ENCODE measurements at places on chromosomes 5 and 9.

DNA sequence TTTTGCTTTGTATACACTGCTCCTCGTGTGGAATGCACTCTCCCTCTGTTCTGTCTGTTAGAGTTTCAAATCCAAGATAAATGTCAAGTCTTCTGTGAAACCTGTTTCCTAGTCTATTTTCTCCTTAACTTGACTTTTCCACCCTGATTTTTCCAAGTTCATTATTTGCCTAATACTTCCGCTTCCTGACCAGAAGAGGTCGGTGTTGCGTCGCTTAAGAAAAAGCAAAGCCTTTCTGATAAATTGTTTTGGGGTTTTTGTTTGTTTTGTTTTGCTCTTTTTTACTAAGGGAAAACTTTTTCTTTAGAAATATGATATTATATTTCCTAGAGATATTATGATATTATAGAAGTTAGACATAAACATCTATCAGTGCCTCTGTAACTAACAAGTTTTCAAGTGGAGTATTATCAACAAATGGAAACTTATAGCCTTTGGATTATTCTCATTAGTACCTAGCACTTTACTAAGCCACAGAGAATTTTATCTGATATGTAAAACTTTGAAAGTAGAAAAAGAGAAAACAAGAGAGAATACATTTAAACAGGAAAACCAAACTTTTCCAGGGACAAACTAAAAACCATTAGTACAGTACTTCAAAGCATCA lies 55.8 kb downstream of the PHAX start:
- DNase-seq = no peak

DNA sequence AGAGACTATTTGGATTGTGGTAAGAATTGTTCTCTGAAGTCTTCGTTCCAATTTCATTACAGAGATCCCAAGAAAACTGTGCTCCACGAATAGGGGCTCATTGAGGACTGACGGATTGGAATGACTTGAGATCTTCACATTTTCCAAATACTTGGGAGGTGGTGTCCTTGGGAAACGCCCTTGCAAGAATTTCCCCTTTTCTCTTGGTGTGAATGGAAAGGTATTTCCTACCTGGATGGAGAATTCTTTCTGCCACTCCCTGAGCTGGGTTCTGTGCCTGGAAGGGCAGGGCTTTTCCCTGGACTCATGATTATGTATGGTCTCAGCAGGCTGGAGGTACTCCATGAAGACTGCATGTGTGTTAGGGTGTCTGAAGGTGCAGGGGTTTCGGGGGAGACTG lies 53.9 kb downstream of the SNX18 start:
- no peak for DNase-seq

DNA sequence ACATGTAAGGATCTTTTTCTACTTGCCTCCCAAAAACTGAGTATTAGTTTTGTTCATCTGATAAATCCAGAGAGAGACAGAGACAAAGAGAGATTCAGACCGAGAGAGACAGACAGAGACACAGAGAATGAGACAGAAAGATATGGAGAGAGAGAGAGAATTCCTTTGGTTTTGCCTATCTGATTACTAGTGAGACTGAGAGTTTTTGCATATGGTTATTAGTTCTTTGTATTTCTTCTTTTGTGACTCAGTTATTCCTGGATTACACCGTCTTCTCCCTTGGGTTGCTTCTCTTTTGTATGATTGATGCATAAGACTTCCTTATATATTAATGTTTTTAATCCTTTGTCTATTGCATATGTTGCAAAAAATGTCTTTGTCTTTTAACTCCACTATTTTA lies 91.2 kb upstream of the SPATA31C2 start:
- DNase-seq = no peak

DNA sequence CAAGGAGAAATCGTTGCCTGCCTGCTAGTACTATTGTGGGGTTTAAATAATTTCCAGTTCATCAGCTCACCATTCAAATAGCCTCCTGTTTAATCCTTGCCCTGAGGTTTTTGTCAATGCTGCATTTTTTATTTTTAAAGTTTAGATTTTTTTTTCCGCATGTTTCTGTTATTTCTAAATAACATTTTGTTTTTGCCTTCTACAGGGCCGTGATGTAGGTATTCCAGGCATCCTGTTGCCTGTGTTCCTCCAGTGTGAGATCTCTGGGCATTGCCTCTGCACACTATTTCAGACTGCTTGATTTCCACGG lies 124.3 kb downstream of the HSD17B3 start:
- DNase-seq = no peak

DNA sequence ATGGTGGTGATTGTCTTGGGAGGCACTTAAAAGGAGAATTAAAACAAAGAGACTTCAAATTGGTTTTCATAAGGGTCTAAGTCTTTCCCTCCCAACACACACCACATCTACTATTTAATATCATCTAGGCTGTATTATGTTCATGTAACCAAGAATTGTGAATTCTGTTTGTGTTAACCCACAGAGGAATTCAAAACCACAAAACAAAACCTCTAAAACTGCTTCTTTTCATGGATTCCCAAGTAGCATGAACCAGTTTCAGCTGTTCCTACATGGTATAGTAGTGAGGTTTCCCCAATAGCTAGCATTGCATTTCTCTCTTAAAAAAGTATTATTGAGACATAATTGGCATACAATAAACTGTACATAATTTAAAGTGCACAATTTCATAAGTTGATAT lies 283.8 kb downstream of the CD180 start:
- no peak for DNase-seq

DNA sequence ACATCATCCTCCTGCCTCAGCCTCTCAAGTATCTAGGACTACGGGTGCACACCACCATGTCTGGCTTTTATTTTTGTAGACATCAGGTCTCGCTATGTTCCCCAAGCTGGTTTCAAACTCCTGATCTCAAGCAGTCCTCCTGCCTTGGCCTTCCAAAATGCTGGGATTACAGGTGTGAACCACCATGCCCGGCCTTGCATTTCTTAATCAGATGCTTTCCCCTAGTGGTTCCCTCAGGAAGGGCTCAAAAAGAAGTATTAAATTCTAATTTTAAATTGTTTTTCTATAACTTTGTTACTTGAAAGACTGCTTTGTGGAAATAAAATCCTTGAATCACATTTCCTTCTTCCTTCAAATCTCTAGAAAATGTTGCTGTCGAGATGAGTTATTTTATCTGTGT lies 79.5 kb upstream of the ROR2 start:
- DNase-seq = no peak
